Thymus (tissue), 14 donors: ENCODE measurements at places on chromosomes 12 and 14.
A peak's percentile ranks its signal among the peaks of the same experiment; 100 is the strongest.

GRCh38 chr14:94974422-94974821 lies 182.9 kb downstream of the DICER1 start:
- no peak for DNase-seq

DNA sequence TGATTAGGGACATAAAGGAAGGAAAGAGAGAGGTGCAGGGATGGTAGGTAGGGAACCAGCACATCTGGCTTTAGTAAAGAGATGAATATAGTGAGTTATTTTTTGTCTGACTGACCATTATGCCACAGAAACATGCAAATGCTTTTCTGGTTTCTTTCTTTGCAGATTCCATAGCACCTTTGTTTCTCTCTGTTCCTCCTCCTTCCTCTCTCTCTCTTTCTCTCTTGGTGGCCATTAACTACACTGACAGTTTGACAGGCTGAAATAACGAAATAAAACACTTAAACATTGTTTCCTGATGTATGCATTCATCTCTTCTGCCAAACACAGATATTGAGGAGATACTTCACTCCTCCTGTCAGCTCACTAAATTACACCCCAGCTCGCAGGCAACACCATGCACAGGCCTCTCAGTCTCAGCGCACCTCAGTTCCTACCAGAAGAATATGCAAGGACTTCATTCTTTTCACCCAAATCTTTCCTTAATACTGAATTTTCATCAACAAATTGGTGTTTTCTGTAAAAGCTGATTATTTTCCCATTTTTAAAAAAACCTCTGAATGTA lies 406.9 kb upstream of the SOX5 start:
- no peak for DNase-seq

- DNase-seq: no peak
Measured at GRCh38 chr14:73311708-73312030, 74.4 kb downstream of the PAPLN start.

DNA sequence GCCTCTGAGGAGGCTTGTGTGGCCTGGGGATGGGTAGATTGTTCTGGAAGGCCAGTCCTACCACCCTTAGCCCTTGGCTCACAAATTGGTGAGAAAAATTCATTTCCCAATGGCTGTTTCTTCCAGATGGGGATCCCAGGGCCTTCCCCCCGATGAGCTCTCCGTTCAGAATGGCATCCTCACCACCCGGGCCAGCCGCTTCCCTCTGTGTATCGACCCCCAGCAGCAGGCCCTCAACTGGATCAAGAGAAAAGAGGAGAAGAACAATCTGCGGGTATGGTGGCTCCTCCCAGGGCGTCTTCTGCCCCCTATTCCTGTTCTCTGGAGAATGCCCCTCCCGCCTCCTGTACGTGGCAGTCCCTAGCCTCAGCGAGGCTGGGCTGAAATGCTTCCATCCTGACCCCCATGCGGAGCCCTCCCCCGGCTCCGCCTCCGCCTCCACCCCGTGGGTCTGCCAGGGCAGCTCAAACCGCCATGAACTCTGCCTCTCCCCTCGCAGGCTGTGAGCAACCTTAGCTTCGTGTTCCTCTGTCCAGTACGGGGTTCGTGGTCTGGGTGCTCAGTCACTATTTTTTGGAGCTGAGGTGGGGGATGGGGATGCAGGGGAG lies 57.8 kb downstream of the CCDC92 start:
- no peak for DNase-seq

DNA sequence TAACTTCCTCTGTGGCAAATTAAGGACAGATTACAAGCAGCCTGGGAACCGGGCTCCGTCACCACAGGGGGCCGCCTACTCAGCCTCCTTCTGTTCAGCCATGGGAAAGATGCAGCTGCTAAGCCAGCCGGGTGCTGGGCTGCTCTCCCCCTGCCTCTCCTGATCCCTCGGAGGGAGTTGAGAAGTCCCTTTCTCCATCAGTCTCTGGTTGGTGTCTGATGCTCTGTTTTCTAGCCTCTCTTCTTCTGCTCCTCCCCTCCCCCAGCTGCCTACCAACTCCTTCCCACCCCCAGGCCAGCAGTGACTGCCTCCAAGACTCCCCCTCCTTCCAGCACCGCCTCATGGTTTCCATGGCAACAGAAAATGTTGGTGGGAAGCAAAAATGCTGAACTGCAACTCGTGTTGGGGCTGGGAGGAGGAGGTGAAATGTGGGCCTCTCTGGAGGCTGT lies 486.7 kb downstream of the APAF1 start:
- DNase-seq: peak; percentile 1

DNA sequence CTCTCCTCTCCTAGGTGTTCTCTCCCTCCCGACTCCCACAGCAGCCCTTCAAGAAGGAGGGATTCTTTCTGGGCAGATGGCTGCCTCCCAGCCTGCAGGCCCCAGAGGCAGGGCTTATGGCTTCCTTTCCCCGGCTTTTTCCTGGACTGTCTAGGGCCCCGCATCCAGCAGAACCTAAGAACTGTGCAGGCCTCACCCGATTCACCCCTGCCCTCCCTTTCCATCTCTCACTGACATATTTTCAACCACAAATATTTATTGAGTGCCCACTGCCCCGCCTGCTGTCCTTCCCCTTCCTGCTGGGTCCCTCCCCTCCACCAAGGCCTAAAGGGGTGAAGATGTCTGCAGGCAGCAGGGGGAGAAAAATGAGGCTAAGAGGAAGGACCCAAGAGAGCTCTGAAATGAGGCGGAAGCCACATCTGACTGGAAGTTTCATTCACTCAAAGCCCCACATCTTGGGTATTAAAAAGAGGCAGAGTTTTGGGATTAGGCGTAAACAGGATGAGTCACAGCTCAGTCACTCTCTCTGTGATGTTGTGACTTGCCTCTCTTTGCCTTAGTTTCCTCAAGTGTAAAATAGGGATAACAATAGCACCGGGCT lies 2.9 kb downstream of the SCNN1A start:
- DNase-seq: peak; percentile 56

DNA sequence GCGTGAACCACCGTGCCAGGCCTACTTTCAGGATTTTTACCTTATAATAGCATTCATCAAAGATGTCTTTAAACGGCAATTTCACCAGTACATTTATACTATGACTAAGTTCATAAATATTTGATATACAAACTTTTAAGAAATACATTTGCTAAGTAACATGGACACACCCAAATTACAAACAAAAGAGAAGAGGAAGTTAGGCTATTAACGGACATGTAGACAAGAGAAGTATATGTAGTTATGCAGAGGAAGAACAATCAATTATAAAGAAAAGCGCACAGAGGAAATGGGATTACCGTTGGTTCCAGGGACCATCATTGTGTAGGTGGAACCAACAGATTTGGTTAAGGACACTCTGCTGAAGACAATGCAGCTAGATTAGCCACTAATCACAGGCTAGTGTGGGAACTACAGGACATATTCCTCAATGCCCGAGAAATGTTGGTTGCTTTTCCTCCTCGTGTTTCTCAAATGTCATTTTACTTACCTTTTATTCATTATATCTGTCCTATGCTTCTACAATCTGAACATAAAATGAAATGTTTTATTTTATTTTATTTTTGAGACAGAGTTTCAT lies 24.0 kb upstream of the PKP2 start:
- no peak for DNase-seq

DNA sequence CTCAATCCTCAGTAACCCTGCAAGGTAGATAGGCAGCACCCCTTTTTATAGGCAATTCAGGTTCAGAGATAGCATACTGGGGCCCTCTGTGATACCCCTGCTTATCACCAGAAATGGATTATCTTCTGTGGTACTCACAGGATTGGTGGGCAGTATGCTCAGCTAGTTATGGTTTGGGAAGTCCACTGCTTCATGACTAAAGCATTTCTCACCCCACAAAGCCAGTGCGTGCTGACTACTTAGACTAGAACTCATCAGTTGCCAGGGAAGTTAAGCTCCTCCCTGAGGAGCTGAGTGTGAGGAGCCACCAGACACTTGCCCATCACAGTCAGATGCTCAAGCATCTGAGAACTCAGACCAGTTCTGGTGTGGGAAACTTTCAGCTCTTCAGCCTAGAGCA lies 76.3 kb downstream of the SCAF11 start:
- DNase-seq: no peak

- peak; percentile 13 for DNase-seq
Measured at GRCh38 chr12:53938326-53939140, at the start of gene HOXC13. HOXC13 (plus strand) TSS chr12:53938831; CDS start chr12:53938907, 76 bp downstream.

- DNase-seq: no peak
Measured at GRCh38 chr12:109757671-109758265, 44.1 kb downstream of the FAM222A start.

DNA sequence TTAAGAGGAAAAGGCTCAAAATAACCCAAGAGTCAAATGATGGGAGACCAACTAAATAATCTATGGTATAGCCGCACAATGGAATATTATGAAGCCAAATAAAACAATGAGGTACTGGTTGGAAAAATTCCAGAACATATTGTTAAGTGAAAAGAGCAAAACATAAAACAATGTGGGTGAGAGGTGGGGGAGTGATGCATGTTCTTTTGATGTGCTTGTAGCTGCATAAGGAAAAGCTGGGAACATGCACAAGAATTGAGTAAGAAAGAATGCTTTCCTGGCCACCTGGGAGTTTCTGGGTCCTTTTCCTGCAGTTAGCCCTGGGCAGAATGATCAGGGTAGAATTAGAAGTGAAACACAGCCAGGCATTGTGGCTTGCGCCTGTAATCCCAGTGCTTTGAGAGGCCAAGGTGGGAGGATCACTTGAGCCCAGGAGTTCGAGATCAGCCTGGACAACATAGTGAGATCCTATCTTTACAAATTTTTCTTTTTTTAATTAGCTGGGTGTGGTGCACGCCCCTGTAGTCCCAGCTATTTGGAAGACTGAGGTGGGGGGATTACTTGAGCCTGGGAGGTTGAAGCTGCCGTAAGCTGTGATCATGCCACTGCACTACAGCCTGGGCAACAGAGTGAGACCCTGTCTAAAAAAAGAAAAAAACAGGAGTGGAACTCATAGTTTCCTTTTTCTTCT lies 7.9 kb downstream of the ABCB9 start:
- DNase-seq: no peak

- DNase-seq: no peak
Measured at GRCh38 chr12:89350630-89351488, 1.4 kb downstream of the DUSP6 start.

- no peak for DNase-seq
Measured at GRCh38 chr12:3304436-3305165, 186.4 kb upstream of the PRMT8 start.

- no peak for DNase-seq
Measured at GRCh38 chr12:2319737-2320506, 267.1 kb downstream of the CACNA1C start.

GRCh38 chr14:58749066-58749669 lies 111.4 kb downstream of the DACT1 start:
- no peak for DNase-seq

GRCh38 chr14:33589334-33589733 lies 361.5 kb downstream of the EGLN3 start:
- DNase-seq: no peak

DNA sequence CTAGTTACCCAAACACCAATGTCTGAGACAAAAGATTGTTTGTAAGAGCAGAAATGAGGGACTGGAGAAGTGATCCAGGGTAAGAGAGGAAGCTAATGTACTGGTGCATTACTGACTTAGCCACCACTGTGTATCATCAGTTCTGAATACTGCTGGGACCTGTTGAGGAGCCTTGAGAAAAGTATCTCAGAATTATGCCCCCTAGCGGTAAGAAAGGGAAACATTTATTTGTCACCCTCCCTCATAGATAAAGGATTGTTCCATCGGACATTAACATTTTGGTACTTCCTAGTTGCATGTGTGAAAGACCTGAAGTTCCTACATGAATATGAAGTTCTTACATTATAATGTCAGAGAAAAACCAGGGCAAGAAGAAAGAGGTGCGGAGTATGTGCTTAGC lies 612.5 kb downstream of the FSCB start:
- no peak for DNase-seq

GRCh38 chr14:20667957-20668356 lies 16.4 kb upstream of the RNASE4 start:
- no peak for DNase-seq

- DNase-seq: no peak
Measured at GRCh38 chr12:102950950-102951619, 6.4 kb upstream of the ASCL1 start.
